ENCODE measurements at places on chromosomes 7 and 10.

GRCh38 chr10:132838346-132838970 lies 52.5 kb upstream of the NKX6-2 start:
- DNase-seq: no peak

DNA sequence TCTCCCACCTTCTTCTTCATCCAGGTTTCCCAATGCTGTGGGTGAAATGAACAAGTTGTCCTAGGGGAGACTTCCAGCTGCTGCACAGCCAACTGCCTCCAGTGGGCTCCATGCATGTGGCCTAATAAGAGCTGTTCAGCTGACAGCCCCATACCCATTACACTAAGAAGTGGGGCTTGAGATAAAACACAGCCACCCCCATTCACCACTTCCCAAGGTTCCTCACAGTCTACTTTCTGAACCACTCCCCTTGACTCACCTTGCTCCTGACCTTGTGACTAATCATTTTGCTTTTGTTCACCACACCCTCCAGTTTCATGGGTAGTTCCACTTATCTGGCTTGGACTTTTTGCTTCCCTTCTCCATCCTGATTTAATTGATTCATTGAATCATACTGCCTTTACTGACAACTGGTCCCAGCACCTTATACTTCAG lies 119.3 kb downstream of the CABCOCO1 start:
- no peak for DNase-seq

GRCh38 chr7:55362927-55363326 lies 2.2 kb upstream of the LANCL2 start:
- DNase-seq: no peak

DNA sequence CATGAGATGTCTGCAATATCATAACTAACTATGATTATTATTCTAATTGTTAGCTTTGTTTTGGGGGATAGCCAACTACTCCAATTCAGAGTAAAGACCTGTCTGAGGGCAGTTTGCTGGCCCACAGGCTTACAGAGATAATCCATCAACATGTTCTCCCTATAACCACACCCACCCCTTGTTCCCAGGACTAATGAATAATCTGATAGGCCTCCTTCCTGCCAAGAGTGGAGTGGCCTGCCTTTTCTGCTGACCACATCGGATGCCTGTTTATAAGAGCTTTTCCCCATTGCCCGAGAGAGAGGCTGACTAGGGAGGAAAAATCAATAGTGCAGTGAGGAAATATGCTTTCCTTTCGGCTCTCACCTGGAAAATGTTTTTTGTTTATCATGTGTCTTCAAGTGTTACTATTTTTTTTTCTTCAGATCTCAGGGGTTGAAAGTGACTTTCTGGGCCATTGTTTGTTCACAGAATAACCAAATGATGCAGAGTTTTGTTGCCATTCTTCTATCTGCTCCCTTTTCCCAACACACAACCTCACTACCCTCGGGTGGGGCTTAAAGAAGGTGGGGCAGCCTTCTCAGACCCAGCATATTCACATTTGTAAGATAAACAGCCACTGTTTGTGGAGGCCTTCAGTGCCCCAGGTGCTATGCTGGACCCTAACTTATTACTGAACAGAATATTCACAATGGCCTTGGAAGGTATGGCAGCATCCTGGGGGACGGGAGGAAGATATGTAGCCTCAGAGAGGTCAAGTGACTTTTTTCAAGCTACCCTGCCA lies 38.4 kb downstream of the PLPP4 start:
- no peak for DNase-seq

DNA sequence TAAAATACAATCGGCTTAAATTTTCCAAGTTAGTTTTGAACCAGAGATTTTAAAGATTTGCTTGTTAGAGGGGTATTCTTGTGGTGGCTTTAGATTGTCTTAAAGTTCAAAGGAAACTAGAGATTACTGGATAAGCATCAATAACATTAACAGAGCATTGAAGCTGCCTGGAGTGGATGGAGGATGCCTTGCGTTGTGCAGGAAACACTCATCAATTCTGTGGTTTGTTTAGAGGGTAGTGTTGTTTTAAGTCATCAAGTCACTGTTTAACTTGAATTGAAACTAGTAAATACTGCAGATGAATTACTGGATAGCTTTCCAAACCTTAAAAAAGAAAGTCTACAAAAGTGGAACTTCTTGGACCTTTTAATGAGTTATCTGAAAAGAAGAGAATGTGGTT lies 218.6 kb downstream of the CELF2 start:
- peak; percentile 27 for DNase-seq

- DNase-seq: no peak
Measured at GRCh38 chr7:45446195-45446944, 127.8 kb upstream of the ADCY1 start.

GRCh38 chr7:79930604-79931003 lies 204.0 kb upstream of the GNAI1 start:
- DNase-seq: no peak

GRCh38 chr7:125390981-125391380 lies 461.4 kb upstream of the POT1 start:
- no peak for DNase-seq

- no peak for DNase-seq
Measured at GRCh38 chr7:37770838-37771237, 77.6 kb upstream of the NME8 start.

GRCh38 chr7:34090816-34091215 lies 185.5 kb downstream of the BMPER start:
- DNase-seq: no peak

Data from CD4-positive, alpha-beta T cell treated with Interleukin-6 at 100 ng/mL for 8 hours (primary cell).